ENCODE measurements at places on chromosomes 1 and 21.
A peak's percentile ranks its signal among the peaks of the same experiment; 100 is the strongest.

DNA sequence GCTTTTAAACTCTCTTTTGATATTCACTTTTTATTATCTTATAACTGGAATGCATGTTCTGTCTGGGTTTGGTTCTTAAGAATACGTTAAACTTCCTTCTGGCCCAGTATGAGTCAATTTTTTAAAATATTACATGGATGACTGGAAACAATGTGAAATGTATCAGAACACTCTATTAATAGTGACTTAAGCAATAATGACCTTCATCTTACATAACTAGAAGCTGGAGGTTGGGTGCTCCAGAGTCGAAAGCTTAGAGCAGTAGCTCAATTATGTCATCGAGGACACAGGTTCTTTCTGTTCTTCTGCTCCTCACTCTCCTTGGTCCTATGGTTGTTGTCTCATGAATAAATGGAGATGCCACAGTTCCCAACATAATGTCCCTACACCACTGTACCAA lies 91.6 kb upstream of the FOXD3 start:
- no peak overlapping the region for H3K4me3 ChIP-seq
- DNase-seq: no peak
- H3K27ac ChIP-seq: no peak overlapping the region
- no peaks in the 10 kb centered on the region for H3K36me3 ChIP-seq

GRCh38 chr1:186740324-186740723 lies 60.1 kb upstream of the PTGS2 start:
- H3K27me3 ChIP-seq: peaks cover 6% of the 10 kb centered on the region
- peaks cover 24% of the 10 kb centered on the region for H3K4me1 ChIP-seq
- peak overlapping the region; percentile 76 for H3K27ac ChIP-seq
- peak overlapping the region; percentile 57 for H3K4me3 ChIP-seq
- peaks cover 2% of the 10 kb centered on the region for H3K36me3 ChIP-seq

DNA sequence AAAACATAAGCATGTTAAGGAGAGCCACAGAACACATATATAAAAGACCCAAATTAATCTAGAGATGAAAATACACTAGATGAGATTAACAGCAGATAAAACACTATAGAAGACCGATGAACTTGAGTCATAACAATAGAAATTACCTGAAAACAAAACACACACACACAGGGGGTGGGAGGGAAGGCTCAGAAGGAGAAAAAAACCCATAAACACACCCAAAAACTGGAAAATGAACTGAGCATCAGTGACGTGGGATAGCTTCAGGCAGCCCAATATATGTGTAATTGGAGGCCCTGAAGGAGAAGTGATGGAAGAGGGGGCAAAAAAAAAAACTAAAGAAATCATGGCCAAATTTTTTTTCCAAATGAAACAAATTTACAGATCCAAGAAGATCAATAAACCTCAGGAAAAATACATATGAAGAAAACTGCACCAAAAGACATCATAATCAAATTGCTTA lies 11.4 kb downstream of the ALDH9A1 start:
- peaks cover 64% of the 10 kb centered on the region for H3K36me3 ChIP-seq
- no peak overlapping the region for H3K4me3 ChIP-seq

DNA sequence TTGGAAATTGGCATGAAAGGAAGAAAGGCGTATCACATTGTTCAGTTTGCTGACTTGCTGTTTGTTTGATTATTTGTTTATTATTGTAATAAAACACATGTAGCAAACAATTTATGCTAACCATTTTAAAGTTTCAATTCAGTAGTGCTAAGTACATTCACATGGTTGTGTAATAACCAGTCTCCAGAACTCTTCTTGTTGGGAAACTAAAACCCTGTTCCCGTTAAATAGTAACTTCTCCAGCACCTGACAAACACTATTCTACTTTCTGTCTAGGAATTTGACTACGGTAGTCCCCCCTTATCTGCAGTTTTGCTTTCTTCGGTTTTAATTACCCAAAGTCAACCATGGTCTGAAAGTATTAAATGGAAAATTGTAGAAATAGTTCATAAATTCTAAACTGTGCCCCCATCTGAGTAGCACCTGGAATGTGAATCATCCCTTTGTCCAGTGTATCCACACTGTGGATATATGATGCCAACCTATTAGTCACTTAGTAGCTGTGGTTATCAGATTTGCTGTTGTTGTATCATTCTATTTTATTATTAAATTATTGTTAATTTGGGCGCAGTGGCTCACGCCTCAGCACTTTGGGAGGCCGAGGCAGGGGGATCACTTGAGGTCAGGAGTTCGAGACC lies 5.5 kb downstream of the MORC3 start:
- H3K36me3 ChIP-seq: peaks cover 34% of the 10 kb centered on the region
- H3K27me3 ChIP-seq: no peaks in the 10 kb centered on the region
- DNase-seq: no peak
- no peak overlapping the region for H3K4me3 ChIP-seq

DNA sequence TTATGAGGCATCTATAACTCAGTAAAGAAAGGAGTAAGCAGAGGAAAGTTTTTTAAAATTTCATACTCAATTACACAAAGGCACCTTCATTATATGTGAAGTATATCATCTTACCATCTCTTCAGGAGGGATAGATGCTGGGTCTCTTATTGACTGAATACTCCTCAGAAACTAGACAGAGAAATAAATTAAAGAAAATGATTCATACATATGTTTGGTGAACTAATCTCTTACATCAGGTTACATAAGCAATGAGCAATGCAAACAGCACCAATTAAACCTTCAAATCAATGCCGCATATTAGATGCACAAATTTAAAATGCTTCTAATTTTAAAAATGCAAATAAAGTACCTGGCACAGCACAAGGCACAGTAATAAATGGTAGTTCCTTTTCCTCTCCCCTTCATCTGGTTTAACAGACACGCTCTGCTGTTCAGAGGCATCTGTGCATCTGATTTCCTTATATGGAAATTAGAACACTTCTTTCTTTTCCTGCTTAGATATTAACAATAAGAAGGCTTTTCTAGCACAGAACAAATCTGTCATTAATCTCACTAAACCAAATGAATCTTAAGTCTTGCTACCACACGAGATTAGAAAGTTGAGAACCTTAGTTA lies 20.0 kb downstream of the SCYL3 start:
- peaks cover 69% of the 10 kb centered on the region for H3K36me3 ChIP-seq
- no peak for DNase-seq
- no peak overlapping the region for H3K27ac ChIP-seq
- H3K4me1 ChIP-seq: peaks cover 6% of the 10 kb centered on the region
- H3K27me3 ChIP-seq: no peaks in the 10 kb centered on the region

DNA sequence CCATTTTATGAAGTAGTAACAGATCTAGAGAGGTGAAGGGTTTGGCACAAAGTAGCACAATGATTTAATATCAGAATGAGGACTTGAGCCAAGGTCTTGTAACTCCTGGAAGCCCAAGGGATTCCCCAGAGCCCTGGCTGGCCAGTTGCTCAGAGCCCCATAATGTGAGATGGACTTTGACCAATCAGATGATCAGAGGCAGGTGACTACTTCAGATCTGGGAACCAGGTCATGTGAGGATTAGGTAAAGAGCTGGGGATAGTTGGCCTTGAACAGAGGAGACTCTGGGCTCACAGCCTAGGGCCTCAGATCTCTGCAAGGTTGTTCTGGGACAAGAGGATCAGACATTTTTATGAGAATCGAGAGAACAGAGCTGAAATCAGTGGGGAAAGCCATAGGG lies 18.9 kb downstream of the SHISAL2A start:
- DNase-seq: no peak
- no peak overlapping the region for H3K27ac ChIP-seq
- no peaks in the 10 kb centered on the region for H3K4me1 ChIP-seq
- no peak overlapping the region for H3K4me3 ChIP-seq
- H3K36me3 ChIP-seq: peaks cover 14% of the 10 kb centered on the region
- no peaks in the 10 kb centered on the region for H3K27me3 ChIP-seq

DNA sequence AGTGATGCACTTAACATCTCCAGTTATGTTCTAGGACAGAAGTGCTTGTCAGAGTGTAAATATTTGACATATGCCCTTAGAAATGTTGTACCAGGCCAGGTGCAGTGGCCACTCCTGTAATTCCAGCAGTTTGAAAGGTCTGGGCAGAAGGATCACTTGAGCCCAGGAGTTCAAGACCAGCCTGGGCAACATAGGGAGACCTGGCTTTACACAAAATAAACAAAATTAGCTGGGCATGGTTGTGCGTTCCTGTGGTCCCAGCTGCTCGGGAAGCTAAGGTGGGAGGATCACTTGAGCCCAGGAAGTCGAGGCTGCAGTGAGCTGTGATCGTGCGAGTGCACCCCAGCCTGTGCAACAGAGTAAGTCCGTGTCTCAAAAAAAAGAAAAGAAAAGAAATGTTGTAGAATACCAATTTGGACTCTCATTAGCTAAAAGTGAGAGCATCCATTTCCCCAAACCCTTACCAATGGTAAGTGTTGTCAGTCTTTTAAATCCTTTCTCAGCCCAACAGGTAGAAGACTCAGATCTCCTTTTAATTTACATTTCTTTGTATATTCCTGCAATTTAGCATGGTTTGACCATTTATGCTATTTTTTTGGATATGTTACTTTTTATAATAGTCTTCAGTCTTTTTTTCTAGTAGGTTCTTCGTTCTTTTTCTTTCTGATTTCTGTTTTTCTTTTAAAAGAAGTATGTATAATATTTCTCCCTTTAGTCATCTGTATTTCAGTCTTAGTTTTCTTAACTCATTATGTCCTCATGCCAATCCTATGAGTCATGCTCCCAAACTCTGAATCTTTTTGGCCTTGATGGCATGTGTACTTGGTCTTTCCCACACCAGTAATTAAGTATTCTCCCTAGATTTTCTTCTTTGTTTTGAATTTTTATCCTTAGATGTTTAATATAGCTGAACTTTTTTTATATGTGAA lies 74.4 kb downstream of the CAMTA1 start:
- H3K4me1 ChIP-seq: peaks cover 7% of the 10 kb centered on the region
- no peaks in the 10 kb centered on the region for H3K36me3 ChIP-seq
- H3K4me3 ChIP-seq: no peak overlapping the region
- no peak overlapping the region for H3K27ac ChIP-seq

- H3K27ac ChIP-seq: no peak within 1 kb of the TSS
- no peak for DNase-seq
- H3K27me3 ChIP-seq: no peaks in the 10 kb centered on the region
- no peak within 1 kb of the TSS for H3K4me3 ChIP-seq
- no peaks in the 10 kb centered on the region for H3K36me3 ChIP-seq
Measured at GRCh38 chr21:34511787-34512455, at the start of gene KCNE1. Gene KCNE1 (minus strand): TSS chr21:34512210. CDS start chr21:34449634, 62,576 bp downstream.

- no peak for DNase-seq
- no peak overlapping the region for H3K4me3 ChIP-seq
- H3K36me3 ChIP-seq: no peaks in the 10 kb centered on the region
- H3K27ac ChIP-seq: no peak overlapping the region
- H3K4me1 ChIP-seq: peaks cover 8% of the 10 kb centered on the region
- peaks cover 4% of the 10 kb centered on the region for H3K27me3 ChIP-seq
Measured at GRCh38 chr1:7896994-7897393, 43.6 kb downstream of the TNFRSF9 start.

DNA sequence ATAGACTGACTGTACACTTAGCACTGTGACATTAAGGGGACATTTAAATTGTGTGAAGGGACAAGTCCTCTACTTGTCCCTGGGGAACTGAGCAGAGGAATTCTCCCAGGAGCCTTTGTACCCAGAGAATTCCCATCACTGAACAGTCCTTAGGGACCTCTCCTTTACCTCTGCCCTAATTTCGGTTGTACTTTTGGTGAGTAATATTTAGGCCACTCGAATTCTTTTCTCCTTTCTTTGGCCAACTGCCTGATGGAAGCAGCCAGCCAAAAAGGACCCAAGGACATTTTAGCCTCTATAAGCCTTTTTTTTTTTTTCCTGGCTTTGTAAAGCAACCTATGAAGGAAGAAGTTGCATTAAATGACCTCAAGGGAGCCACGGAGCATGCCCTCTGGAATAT lies 71.5 kb downstream of the NR5A2 start:
- no peak overlapping the region for H3K27ac ChIP-seq
- no peak for DNase-seq
- H3K4me3 ChIP-seq: no peak overlapping the region

DNA sequence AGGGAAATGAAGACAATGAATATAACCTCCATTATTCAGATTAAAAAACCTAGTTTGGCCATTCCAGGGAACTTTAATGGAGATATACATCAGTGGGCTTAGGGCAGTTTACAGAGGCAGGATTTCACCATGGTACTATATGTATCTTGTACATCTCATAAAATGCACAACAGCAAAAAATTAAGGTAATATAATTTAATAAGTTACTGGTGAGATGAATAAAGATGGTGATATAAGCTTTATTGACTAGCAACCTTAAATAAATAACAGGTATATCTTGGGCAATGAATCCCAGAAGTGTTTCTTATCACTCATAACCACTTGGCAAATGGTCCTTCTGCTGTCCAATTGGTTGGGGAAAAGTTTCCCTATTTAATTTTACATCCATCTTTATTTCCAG lies 29.0 kb downstream of the XCL1 start:
- no peak overlapping the region for H3K27ac ChIP-seq
- H3K27me3 ChIP-seq: peaks cover 17% of the 10 kb centered on the region
- no peak for DNase-seq
- H3K4me3 ChIP-seq: no peak overlapping the region

DNA sequence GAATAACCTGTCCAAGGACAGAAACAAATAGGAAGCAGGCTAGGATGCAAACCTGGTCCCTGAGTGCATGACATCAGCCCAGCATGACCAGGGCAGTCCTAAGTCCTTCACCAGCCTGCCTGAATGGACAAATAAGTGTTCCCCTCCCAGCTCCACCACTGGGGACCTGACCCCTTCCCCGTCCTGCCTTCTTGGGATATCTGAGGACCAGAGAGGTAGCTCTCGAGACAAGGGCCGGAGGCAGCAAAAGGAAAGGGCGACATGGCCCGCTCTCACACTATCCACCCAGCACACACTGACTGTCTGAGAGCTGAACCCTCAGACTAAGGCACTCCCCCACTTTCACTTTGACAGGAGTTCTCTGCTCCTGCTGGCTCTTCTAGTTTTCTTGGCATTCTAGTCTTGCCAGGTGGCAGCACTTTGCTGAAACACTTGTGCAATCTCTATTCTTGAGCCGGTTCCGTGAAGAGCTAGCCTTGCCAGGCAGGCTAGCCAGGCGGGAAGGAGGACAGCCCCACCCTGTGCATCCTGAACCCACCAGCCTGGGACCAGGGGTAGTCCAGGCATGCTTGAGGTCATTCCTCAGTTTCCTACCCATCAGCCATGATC lies 251.1 kb upstream of the RAB4A start:
- DNase-seq: no peak
- H3K4me1 ChIP-seq: no peaks in the 10 kb centered on the region
- H3K27me3 ChIP-seq: peaks cover 19% of the 10 kb centered on the region

DNA sequence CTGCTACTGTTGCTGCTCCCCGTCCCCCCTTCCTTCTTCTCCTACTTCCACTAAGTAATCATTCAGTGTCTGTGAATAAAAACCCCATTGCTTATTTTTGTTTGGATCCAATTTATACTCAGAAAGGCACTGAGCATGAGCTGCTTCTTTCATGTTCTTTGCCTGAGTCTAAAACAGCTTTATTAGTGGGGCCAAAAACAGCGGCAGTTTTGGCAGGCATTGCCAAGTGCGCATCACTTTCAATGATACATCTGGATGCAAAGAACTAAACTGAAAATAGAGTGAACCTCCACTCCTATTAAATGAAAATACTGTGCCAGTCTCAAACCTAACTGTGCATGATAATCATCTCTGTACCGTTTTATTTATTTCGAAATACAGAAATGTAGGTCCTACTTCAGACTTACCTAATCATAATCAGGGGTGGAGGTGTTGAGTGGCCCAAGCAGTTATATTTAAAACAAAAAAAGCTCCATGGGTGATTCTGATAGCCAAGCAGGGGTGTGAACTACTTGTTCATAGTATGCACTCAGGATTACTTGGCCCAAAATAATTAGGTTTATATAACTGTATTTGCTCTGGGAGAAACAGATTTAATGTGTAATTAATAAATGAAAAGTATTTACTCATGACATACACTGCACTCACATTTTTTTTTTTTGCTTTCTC lies 48.4 kb downstream of the NEK7 start:
- H3K27ac ChIP-seq: no peak overlapping the region
- H3K36me3 ChIP-seq: peaks cover 15% of the 10 kb centered on the region
- no peaks in the 10 kb centered on the region for H3K27me3 ChIP-seq
- H3K4me3 ChIP-seq: no peak overlapping the region
- DNase-seq: no peak
- peaks cover 32% of the 10 kb centered on the region for H3K4me1 ChIP-seq
